Osteocyte (in vitro differentiated cells): ENCODE measurements at places on chromosomes 5 and 9. TPM values are rescaled to one million over a fixed set of nuclear protein-coding genes. Genes with fewer than 3 reads are reported as not detected.

AGGF1 gene
- total RNA-seq = 22.7 and 23.7 TPM in 2 replicates

MTMR12 gene
- total RNA-seq = 19.6 and 23.4 TPM in 2 replicates

NPR2 gene
- 26.8 and 28.1 TPM in 2 replicates for total RNA-seq

RETREG1 gene
- total RNA-seq = 0.78 and 0.91 TPM in 2 replicates

THBS4 gene
- 1.4 and 1.5 TPM in 2 replicates for total RNA-seq

KCNMB1 gene
- total RNA-seq = 3.3 and 3.5 TPM in 2 replicates

PROB1 gene
- total RNA-seq = 1.5 and 1.6 TPM in 2 replicates

PCDHB12 gene
- 1.9 and 2.2 TPM in 2 replicates for total RNA-seq

PPP1R26 gene
- 19.5 and 21.1 TPM in 2 replicates for total RNA-seq

FOXI1 gene
- not detected in 2 replicates for total RNA-seq

PCA3 gene
- not detected in 2 replicates for total RNA-seq

GMCL2 gene
- total RNA-seq = not detected in 2 replicates

CEMIP2 gene
- total RNA-seq = 20.9 and 23.0 TPM in 2 replicates

AQP3 gene
- total RNA-seq = 0.86 and 1.1 TPM in 2 replicates

UBLCP1 gene
- total RNA-seq = 33.8 and 35.7 TPM in 2 replicates

NRARP gene
- total RNA-seq = 1.8 and 2.1 TPM in 2 replicates
